ENCODE measurements at places on chromosomes 13 and 19. TPM values are rescaled to one million over a fixed set of nuclear protein-coding genes. Genes with fewer than 3 reads are reported as not detected.

GRCh38 chr13:86383561-86383960 is 584.3 kb upstream of the SLITRK6 start:
- DNase-seq: no peak
- no peaks in the 10 kb centered on the region for H3K4me1 ChIP-seq

GRCh38 chr13:25046274-25046984 is 49.5 kb upstream of the PABPC3 start:
- DNase-seq: peak; percentile 0
- H3K4me3 ChIP-seq: peak overlapping the region; percentile 43
- H3K27ac ChIP-seq: no peak overlapping the region
- H3K4me1 ChIP-seq: no peaks in the 10 kb centered on the region

DNA sequence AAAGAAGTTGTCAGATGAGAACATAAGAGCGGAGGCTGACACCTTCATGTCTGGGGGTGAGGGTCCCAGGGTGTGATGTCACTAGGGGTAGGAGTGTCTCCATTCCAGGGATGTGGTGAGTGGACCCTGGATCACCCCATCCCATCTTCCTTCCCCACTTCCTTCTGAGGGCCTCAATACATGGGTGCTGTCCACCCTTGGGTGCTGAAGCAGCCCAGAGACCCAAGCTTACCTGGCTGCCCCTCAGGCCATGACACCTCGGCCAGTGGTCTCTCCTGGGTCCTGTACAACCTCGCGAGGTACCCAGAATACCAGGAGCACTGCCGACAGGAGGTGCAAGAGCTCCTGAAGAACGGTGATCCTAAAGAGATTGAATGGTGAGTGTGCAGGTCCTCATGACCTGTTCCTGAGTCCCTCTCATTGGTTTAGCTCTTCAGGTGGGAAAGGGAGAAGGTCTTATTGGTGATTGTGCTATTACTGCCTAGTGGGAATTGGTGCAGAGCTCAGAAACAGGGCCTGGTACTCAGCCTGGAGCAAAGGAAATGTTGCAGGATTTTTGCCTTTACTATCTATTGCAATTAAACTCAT is 37.7 kb upstream of the CYP4F8 start:
- H3K36me3 ChIP-seq: no peaks in the 10 kb centered on the region
- H3K27ac ChIP-seq: no peak overlapping the region
- H3K4me3 ChIP-seq: no peak overlapping the region

GRCh38 chr19:55559684-55560083 is 14.3 kb upstream of the SBK3 start:
- H3K27me3 ChIP-seq: no peaks in the 10 kb centered on the region
- H3K4me1 ChIP-seq: no peaks in the 10 kb centered on the region
- H3K36me3 ChIP-seq: no peaks in the 10 kb centered on the region
- DNase-seq: no peak
- H3K4me3 ChIP-seq: no peak overlapping the region

GRCh38 chr13:30847650-30848307 is 58.3 kb upstream of the MEDAG start:
- H3K4me1 ChIP-seq: peaks cover 35% of the 10 kb centered on the region
- DNase-seq: peak; percentile 77
- H3K4me3 ChIP-seq: no peak overlapping the region
- H3K27ac ChIP-seq: peak overlapping the region; percentile 67
- H3K36me3 ChIP-seq: no peaks in the 10 kb centered on the region

Gene GPR4
- total RNA-seq: not detected

Gene FBXO17
- 21.0 TPM for total RNA-seq

GRCh38 chr13:72689181-72689696 is 38.2 kb downstream of the MZT1 start:
- no peak for DNase-seq
- H3K27me3 ChIP-seq: no peaks in the 10 kb centered on the region
- no peak overlapping the region for H3K27ac ChIP-seq
- H3K4me1 ChIP-seq: no peaks in the 10 kb centered on the region

- peak; percentile 59 for DNase-seq
- peaks cover 19% of the 10 kb centered on the region for H3K4me1 ChIP-seq
- peak overlapping the region; percentile 80 for H3K27ac ChIP-seq
- H3K27me3 ChIP-seq: peaks cover 3% of the 10 kb centered on the region
Observed at GRCh38 chr19:13398780-13399726, 107.2 kb downstream of the CACNA1A start.

Gene NCAN
- total RNA-seq: not detected

Gene SLC8A2
- total RNA-seq: not detected

GRCh38 chr13:82480415-82480814 is 1401.9 kb downstream of the SLITRK1 start:
- no peak overlapping the region for H3K4me3 ChIP-seq
- no peaks in the 10 kb centered on the region for H3K4me1 ChIP-seq
- H3K36me3 ChIP-seq: no peaks in the 10 kb centered on the region
- no peaks in the 10 kb centered on the region for H3K27me3 ChIP-seq
- no peak overlapping the region for H3K27ac ChIP-seq
- DNase-seq: no peak

GRCh38 chr19:38898788-38899446 is 501 bp downstream of the SIRT2 start:
- H3K4me3 ChIP-seq: peak overlapping the region; percentile 69
- H3K36me3 ChIP-seq: no peaks in the 10 kb centered on the region
- peaks cover 6% of the 10 kb centered on the region for H3K4me1 ChIP-seq
- H3K27ac ChIP-seq: peak overlapping the region; percentile 37

- no peaks in the 10 kb centered on the region for H3K4me1 ChIP-seq
- no peaks in the 10 kb centered on the region for H3K27me3 ChIP-seq
- no peak overlapping the region for H3K4me3 ChIP-seq
- H3K36me3 ChIP-seq: no peaks in the 10 kb centered on the region
- no peak for DNase-seq
Observed at GRCh38 chr13:26864576-26864975, 104.0 kb upstream of the GPR12 start.

Gene CKM
- not detected for total RNA-seq

Gene KLK5
- total RNA-seq: not detected

DNA sequence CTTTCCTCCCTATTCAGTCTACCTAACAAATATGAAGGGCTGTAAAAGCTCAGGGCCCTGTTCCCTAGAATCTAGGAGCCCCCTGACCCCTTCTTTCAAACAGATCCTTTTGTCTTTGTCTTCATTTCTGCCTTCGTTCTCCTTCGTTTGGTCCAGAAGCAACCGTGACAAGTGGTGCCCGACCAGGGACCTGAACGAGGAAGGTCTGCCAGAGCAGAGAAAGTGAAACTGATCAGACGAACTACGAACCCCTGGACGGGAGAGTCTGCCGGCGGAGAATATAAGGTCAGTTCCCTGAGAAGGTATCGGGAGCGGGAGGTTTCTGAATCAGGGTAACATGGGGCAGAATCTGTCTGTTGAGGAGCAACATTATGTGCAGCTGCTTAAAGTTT is 751 bp downstream of the ERVK3-1 start:
- H3K4me3 ChIP-seq: peak overlapping the region; percentile 80
- H3K36me3 ChIP-seq: peaks cover 73% of the 10 kb centered on the region
- peaks cover 6% of the 10 kb centered on the region for H3K4me1 ChIP-seq
- no peaks in the 10 kb centered on the region for H3K27me3 ChIP-seq
